CD4-positive, alpha-beta T cell treated with Interleukin-2 at 100 ng/mL for 4 hours (primary cell): ENCODE measurements at places on chromosomes 11 and 22.

DNA sequence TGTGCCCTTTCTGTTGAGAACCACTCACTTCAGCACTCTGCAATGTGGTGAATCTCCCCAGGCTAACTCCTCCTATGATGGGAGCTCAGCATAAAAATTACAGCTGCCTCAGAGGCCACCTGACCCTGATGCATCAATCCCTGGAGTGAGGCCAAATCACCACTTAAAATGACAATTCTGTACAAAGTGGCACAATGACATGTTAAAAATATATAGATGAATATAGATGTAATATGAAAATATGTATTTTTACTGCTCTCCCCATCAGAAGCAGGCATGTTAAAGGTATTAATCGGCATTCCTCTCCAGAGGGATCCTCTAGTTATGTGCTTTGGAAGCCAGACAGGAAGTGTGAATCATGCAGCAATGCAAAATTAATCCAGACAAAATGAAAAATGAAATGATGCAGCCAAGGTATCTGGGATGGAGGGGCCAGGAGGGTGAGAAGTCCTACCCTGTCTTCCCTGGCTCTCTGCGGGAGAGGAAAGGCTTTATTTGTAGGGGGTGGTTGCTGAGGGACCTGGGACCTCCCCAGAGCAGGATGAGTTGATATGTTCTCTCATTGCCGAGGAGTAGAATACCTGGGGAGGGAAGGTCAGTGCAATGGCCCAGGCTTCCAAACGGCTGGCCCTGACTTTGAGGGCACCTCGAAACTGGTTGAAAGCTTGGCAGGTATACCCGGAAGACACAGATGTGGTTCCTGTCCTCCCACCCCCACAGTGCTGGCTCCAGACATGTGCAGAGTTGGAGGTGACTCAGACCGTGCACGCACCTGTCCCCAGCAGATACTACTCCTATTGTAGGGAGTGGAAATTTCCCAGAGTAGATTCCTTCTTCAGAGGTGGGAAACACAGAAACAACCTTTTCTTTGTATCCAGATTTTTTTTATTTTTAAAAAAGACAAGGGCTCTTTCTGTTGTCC is 347.9 kb upstream of the NCAM1 start:
- DNase-seq: no peak

DNA sequence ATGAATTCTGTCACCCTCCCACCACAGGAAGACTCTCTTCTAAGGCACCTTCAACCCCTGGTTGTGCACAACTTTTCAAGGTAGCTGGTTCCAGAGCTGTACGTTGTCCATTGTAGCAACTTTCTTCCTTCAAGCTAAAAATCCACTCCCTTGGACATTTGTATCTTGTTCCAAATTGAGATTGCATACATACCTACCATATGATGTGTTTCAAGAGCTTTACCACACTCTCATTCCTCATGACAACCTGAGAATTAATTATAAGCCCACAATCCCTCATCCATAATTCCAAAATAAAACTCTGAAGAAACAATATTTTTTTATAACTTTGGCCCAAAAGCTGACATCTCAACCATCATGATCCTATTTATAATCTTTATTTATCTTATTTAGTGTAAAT is 3.0 kb downstream of the OR52W1 start:
- no peak for DNase-seq

- DNase-seq: no peak
Measured at GRCh38 chr22:25495285-25495684, 69.2 kb upstream of the GRK3 start.

- no peak for DNase-seq
Measured at GRCh38 chr11:12746593-12747097, 72.4 kb downstream of the TEAD1 start.

GRCh38 chr22:46833228-46833627 is 70.8 kb downstream of the TBC1D22A start:
- DNase-seq: no peak

DNA sequence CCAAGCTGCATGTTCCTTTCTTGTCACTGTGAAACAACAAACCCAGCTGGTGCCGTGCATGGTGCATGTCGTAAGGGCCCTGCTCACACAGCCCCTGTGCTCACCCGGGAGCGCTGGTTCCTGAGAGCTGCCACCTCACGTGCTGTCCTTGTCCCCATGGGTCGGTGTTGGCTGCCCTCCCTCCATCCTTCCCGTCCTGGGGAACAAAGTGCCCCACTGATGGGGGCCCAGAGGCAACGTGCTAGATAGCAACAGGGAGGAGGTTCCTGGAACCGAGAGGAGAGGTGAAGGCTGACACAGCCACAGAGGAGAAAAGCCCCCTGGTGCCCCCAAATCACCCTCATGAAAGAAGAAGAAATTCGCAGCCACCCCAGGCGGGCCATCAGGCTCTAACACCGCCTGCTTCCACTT is 56.6 kb upstream of the SLC22A12 start:
- no peak for DNase-seq

GRCh38 chr11:118957549-118957948 is 1.5 kb downstream of the UPK2 start:
- no peak for DNase-seq

GRCh38 chr22:47328550-47329243 is 566.2 kb downstream of the TBC1D22A start:
- DNase-seq: no peak

- DNase-seq: peak; percentile 86
Measured at GRCh38 chr22:50190941-50191741, 5.4 kb downstream of the TRABD start.

DNA sequence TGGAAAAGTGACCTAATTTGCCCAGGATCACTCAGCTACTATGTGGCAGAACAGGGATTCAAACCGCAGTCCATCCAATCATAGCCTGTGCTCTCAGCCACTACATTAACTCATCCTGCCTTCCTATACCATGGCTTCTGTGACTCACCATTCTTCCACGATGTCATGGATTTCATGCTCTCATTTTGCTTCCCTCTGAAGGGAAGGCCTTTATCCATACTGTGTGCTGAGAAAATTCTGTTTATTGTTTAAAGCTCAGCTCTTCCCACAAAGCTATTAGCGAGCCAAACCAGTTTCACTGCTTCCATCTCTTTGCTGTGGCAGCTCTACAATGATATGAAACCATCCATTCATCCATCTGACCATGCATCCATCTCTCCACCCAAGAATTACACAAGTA is 289.9 kb downstream of the TENM4 start:
- DNase-seq: no peak

- no peak for DNase-seq
Measured at GRCh38 chr22:27422442-27422841, 379.1 kb downstream of the MN1 start.

GRCh38 chr11:125554038-125554437 is 15.2 kb upstream of the EI24 start:
- DNase-seq: no peak

DNA sequence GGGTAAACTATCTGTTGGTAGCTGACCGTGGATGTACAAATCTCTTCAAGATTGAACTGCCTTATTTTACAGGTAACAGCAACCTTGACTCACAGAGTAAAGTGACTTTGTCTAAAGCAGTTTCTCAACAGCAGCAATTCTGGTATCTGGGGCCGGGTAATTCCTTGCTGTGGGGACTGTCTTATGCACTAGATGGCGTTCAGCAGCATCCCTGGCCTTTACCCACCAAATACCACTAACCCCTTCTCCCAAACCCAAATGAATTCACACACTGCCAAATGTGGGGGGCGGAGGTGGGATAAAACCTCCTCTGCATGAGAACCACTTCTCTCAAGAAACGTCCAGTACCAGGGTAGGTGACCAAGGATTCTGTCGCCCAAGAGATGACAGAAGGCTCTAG is 1.7 kb upstream of the INCENP start:
- no peak for DNase-seq

DNA sequence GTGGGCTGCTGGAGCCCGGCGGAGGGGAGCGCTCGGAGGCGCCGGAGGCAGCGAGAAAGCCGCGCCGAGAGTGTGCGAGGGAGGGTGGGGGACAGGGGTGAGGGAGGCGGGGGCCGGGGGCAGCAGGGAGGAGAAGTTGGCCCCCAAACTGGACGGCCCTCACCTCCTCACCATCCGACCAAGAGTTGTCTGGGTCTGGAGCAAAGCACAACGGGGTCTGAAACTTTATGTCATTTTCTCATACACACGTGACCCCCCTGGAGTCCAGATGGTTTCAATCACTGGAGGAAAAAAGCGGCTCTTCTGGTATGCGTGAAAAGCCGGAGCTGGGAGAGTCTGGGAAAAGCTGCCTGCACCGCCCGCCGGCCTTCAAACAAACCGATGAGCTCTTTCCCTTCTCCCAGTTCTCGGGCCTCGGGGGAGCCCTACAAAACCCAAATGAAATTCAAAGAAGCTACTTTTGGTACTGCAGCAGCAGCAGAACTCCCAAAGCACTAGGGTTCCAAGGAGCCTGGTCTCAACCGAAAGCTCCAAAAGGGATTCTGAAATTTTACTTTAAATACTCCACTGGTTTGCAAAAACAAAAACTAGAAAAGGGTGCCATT is 39.7 kb upstream of the AKIP1 start:
- DNase-seq: no peak
